NCI-H345 (cell line): ENCODE measurements at places on chromosomes 16 and 17.
A peak's percentile ranks its signal among the peaks of the same experiment; 100 is the strongest.

DNA sequence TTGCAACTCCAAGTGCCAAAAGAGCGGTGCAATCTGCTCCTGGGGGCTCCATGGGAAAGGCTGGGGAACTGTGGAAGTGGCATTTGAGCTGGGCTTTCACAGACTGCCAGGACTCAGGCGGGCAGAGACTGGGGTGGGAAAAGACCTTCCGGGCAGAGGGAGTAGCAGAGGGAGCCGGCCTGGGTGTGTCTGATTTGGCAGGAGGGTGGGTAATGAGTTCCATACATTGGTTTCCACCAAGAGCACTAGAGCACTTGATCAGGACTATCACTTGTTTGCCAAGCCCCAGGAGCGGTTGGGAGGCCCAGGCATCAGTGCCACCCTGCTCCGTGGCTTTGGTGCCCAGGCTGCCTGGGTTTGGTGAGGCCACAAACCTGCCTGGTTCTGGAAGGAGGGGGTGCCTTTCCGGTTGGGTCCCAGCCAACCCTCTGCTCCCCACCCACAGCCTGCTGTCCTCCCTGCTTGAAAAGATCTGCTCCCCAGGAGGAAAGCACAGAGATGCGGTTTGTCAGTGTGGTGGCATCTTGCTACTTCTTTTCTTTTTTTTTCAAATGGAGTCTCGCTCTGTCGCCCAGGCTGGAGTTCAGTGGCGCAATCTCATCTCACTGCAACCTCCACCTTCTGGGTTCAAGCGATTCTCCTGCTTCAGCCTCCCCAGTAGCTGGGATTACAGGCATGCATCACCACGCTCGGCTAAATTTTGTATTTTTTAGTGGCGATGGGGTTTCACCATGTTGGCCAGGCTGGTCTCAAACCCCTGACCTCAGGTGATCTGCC lies 3.5 kb upstream of the TRIM47 start:
- no peak for DNase-seq

GRCh38 chr16:1099189-1100083 lies 3.4 kb upstream of the C1QTNF8 start:
- peak; percentile 10 for DNase-seq

DNA sequence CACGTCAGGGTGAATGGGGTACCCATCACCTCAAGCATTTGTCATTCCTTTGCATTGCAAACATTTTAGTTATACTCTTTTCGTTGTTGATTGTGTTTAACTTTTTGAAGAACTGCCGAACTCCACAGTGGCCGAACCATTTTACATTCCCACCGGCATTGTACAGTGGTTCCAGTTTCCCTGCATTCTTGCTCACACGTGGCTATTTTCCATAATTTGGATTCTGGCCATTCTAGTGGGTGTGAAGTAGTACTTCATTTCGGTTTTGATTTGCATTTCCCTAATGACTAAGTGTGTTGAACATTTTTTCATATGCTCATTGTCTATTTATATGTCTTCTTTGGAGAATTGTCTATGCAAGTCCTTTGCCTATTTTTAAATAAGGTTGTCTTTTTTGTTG lies 13.0 kb downstream of the NOL11 start:
- DNase-seq = no peak

- DNase-seq = no peak
Measured at GRCh38 chr16:24281466-24281865, 25.3 kb downstream of the CACNG3 start.

GRCh38 chr16:71748226-71748625 lies 23.7 kb upstream of the PHLPP2 start:
- DNase-seq = no peak

DNA sequence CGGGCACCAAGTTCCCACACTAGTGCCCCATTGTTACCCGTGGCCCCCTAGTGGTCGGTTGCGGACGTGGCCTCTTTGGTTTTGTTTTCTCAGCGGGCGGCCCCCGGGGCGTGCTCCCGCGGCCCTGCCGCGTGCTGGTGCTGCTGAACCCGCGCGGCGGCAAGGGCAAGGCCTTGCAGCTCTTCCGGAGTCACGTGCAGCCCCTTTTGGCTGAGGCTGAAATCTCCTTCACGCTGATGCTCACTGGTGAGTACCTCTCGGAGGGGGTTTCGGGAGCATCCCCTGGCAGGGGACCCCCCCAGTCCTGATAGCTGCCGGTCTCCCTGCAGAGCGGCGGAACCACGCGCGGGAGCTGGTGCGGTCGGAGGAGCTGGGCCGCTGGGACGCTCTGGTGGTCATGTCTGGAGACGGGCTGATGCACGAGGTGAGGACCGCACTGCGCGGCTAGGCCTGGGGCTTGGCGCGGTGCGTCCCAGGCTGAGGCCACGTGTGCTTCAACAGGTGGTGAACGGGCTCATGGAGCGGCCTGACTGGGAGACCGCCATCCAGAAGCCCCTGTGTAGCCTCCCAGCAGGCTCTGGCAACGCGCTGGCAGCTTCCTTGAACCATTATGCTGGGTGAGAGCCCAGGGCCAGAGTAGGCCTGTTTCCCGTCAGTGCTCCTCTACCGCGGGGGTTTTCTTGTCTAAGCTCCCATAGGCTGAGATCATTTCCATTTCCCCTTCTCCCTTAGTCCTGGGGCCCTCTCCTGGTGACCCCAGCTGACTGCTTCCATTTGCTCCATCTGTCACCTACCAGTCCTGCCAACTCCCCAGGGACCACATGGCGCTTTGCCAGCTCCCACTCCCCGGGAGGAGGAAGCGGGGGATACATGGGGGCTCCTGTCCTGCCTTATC lies 1.7 kb downstream of the SPHK1 start:
- peak; percentile 73 for DNase-seq
